Activated T-cell treated with anti-CD3 and anti-CD28 coated beads for 1 hour (primary cell): ENCODE measurements at places on chromosomes 3 and 15.

DNA sequence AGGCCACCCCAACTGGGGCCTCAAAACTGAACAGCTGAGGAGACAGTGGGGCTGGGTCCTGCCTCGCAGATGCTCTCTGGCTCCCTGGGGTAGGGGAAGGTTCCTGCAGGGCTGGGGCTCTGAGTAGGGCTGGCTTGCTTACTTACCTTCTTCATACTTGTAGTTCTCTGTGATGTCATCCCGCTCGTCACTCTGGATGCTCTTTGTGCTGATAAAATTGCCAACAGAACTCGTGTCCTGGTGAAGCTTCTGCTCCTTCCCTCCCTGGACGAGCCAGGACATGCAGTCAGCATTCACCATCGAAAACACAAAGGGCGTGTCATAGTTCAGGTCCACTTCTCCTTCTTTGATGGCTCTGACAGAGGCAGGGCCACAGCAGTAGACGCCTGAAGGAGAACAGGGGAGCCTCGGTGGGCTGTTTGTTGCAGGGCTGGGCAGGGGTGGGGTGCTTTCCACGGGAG is 17.9 kb upstream of the EPB42 start:
- DNase-seq: no peak

DNA sequence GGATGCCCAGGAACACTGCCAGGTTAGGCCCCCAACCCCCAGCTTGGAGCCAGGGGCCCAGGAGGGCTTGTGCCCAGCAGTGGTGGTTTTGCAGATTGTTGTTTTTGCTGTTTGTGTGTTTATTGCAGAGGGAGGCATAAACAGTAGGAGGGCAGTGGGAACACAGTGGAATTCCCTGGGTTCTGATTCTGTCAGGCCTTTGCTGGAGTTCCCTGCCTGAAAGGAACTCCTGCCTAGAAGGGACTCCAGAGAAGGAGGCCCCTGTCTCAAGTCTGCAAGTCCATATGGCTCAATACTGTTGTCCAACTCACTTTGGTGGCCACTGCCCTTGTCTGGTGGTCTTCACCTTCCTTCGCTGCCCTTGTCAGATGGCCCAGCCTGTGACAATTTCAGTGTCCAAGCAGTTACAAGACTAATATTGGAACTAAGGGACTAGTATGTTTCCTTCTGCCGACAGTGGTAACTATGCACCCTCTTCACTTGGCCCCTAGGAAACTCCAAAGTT is 47.4 kb upstream of the RAB6B start:
- DNase-seq: no peak

GRCh38 chr15:40281801-40282146 is 1.1 kb downstream of the ANKRD63 start:
- DNase-seq: no peak

DNA sequence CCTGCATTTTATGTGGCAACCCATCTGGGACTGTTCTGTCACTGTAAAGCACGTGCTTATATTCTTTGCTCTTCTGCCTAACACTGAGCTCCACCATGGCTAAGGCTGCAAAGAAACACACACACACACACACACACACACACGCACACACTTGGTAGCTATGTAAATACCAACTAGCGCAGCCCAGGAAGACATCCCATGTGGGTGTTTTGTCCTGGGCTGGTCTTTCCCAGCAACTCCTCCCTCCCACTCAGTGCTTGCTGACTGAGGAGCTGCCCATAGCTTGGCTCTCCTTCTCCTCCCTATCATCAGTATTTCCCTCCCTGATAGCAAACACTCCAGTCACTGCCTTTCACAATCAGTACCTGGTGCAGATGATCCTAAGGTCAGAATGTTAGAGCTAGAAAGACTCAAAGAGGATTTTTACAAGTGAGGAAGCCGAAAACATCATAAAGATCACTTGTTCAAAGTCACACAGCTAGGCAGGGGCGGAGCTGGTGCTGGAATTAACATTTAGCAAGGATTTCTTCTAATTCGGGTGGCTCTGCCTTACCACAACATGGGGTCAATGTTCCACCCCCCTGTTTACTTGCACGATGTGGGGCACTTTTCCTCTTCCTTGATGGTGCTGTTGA is 377.1 kb upstream of the TBL1XR1 start:
- DNase-seq: no peak

- DNase-seq: no peak
Observed at GRCh38 chr3:4290272-4290893, 12.8 kb upstream of the SETMAR start.

DNA sequence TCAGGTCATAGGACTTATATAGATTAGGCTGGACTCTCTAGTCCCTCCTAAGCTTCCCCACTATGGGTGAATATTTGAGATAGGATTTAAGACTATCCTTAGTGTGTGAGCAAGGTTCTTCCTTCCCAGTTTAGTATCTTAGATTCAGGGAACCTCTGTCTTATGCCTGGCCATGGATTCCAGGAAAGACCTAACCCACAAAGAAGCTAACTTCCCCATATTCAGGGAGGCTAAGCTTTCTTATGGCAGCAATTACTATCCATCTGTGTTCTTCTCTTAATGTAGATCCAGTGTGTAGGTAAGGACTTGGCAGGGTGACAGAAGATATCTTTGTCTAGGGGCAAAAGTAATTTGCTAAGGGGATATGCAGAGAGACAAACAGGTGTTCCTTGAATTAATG is 25.5 kb upstream of the PIK3R4 start:
- no peak for DNase-seq

- no peak for DNase-seq
Observed at GRCh38 chr3:123609063-123609462, 24.2 kb upstream of the HACD2 start.

GRCh38 chr3:13045904-13046568 is 27.2 kb downstream of the IQSEC1 start:
- no peak for DNase-seq

GRCh38 chr3:57927916-57928315 is 80.3 kb upstream of the FLNB start:
- DNase-seq: no peak

DNA sequence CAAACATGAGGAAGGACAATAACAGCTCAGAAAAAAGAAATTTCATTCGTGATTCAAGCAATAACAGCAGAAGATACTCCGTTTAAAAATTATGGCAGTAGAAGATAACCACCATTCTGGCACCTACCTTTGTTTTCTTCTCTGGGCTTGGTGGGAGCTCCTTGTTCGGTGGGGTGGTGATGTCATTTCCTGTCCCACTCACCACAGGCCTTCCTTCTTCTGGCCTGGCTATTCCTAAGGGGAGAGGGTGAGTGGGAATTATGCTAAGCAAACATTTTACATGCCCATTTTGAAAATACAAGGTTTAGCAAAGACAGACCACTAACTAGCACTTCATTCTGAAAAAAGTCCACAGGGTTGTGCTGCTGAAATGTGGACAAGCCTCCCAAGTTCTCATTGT is 74.4 kb downstream of the DHX30 start:
- no peak for DNase-seq

- no peak for DNase-seq
Observed at GRCh38 chr3:16236030-16236639, 28.6 kb downstream of the DPH3 start.

DNA sequence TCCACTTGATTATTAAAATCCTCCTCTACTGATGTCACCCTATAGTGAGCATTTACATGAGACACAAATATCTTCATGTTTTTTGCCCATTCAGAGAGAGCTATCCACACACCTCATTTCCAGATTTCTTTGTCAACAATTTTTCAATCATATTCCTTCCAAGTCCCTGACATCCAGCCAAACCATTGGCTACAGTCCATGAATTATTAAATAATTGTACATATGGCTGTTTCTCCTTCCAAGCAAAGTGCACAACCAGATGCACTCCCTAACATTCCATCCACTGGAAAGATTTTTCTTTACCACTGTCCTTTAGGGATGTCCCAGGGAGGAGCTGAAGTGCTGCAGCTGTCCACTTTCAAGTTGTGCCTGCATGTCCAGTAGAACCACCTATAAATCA is 328.0 kb upstream of the MDFIC2 start:
- DNase-seq: no peak

GRCh38 chr3:124886168-124887056 is 753 bp downstream of the ITGB5 start:
- peak; percentile 5 for DNase-seq

GRCh38 chr15:80972276-80972675 is 17.3 kb downstream of the MESD start:
- no peak for DNase-seq
